ENCODE measurements at places on chromosomes 16 and 17. TPM values are rescaled to one million over a fixed set of nuclear protein-coding genes. Genes with fewer than 3 reads are reported as not detected.

RTN4RL1 gene
- 0.72 TPM for total RNA-seq

IRX6 gene
- total RNA-seq: 0.14 TPM

CCR7 gene
- total RNA-seq: 0.92 TPM

CSHL1 gene
- total RNA-seq: not detected

SEZ6L2 gene
- 64.2 TPM for total RNA-seq

PMFBP1 gene
- total RNA-seq: 3.4 TPM

SLC16A13 gene
- total RNA-seq: 7.1 TPM

GRCh38 chr16:23397464-23397863 lies 55.5 kb downstream of the COG7 start:
- H3K27ac ChIP-seq: peak overlapping the region; percentile 35
- no peaks in the 10 kb centered on the region for H3K27me3 ChIP-seq
- peaks cover 29% of the 10 kb centered on the region for H3K36me3 ChIP-seq
- DNase-seq: no peak

DNA sequence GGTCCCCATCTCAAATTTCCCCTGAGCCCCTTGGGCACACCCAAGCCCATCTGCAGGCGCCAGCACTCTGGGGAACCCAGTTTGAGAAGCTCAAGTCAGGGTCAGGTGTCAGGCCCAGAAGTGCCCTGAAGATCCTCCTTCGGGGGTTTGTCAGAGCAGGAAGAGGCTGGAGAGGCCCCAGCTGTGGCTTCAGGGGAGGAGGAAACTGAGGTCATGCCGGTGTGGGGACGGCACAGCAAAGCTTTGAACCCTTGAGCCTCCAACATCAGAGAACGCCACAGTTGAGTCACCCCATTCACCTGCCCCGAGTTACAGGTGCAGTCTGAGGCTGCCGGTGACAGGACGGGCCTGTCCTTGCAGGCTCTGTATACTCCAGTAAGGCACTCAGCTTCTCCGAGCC lies 140.2 kb upstream of the CIBAR2 start:
- H3K27me3 ChIP-seq: no peaks in the 10 kb centered on the region
- no peaks in the 10 kb centered on the region for H3K36me3 ChIP-seq
- H3K4me3 ChIP-seq: no peak overlapping the region
- H3K27ac ChIP-seq: no peak overlapping the region
- DNase-seq: no peak
- no peaks in the 10 kb centered on the region for H3K4me1 ChIP-seq

DNA sequence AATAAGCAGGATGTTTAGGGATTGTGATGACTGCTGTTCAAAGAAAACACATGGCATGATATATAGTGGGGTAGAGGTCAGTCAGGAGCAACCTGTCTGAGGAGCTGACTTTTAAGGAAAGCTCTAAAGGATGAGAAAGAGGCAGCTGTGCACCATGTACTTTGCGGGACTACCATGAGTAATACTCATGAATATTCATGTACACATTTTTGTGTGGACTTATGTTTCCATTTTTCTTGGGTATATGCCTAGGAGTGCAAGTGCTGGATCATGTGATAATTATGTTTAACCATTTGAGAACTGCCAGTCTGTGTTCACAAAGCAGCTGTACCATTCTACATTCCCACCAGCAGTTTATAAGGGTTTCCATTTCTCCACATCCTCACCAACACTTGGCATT lies 35.8 kb downstream of the BEAN1 start:
- no peak overlapping the region for H3K27ac ChIP-seq
- no peak for DNase-seq
- H3K36me3 ChIP-seq: no peaks in the 10 kb centered on the region
- H3K27me3 ChIP-seq: peaks cover 7% of the 10 kb centered on the region
- H3K4me3 ChIP-seq: no peak overlapping the region
- peaks cover 18% of the 10 kb centered on the region for H3K4me1 ChIP-seq

- no peak for DNase-seq
- no peaks in the 10 kb centered on the region for H3K36me3 ChIP-seq
- H3K27ac ChIP-seq: peak within 1 kb of the TSS; percentile 81
- H3K4me1 ChIP-seq: peaks cover 42% of the 10 kb centered on the region
- H3K27me3 ChIP-seq: peaks cover 100% of the 10 kb centered on the region
Observed at GRCh38 chr17:48728232-48729231, at the start of gene HOXB13. HOXB13 (minus strand) TSS chr17:48728750; CDS start chr17:48728593, 157 bp downstream.

- DNase-seq: peak; percentile 38
- H3K4me1 ChIP-seq: peaks cover 6% of the 10 kb centered on the region
- no peak overlapping the region for H3K27ac ChIP-seq
- H3K36me3 ChIP-seq: 0 out of 2 replicates have a peak, but pooled peaks cover 5% of the 10 kb centered on the region
- H3K27me3 ChIP-seq: peaks cover 8% of the 10 kb centered on the region
Observed at GRCh38 chr16:72149676-72150464, 22.1 kb downstream of the PMFBP1 start.

DNA sequence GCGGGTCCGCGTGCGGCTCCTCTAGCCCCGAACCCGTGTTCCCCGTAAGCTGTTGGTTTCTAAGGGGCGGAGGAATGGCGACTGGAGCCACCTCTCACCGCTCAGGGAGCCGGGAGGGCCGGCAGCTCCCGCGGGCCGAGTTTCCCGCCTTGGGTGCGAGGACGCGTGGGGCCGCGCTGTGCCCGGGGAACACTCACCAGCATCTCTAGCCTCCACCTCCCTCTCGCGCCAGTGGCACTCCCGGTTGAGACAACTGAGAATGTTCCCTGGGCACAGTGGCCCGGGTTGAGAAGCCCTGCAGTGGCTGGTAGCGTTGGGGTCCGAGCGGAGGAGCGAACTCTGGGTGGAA lies 560 bp downstream of the TELO2 start:
- no peak overlapping the region for H3K27ac ChIP-seq
- peaks cover 6% of the 10 kb centered on the region for H3K36me3 ChIP-seq
- no peaks in the 10 kb centered on the region for H3K27me3 ChIP-seq
- peak overlapping the region; percentile 92 for H3K4me3 ChIP-seq
- H3K4me1 ChIP-seq: peaks cover 10% of the 10 kb centered on the region
- peak; percentile 39 for DNase-seq

- no peak overlapping the region for H3K27ac ChIP-seq
- H3K4me3 ChIP-seq: no peak overlapping the region
- DNase-seq: no peak
- H3K4me1 ChIP-seq: peaks cover 22% of the 10 kb centered on the region
Observed at GRCh38 chr16:54812229-54812628, 118.4 kb upstream of the IRX5 start.

DNA sequence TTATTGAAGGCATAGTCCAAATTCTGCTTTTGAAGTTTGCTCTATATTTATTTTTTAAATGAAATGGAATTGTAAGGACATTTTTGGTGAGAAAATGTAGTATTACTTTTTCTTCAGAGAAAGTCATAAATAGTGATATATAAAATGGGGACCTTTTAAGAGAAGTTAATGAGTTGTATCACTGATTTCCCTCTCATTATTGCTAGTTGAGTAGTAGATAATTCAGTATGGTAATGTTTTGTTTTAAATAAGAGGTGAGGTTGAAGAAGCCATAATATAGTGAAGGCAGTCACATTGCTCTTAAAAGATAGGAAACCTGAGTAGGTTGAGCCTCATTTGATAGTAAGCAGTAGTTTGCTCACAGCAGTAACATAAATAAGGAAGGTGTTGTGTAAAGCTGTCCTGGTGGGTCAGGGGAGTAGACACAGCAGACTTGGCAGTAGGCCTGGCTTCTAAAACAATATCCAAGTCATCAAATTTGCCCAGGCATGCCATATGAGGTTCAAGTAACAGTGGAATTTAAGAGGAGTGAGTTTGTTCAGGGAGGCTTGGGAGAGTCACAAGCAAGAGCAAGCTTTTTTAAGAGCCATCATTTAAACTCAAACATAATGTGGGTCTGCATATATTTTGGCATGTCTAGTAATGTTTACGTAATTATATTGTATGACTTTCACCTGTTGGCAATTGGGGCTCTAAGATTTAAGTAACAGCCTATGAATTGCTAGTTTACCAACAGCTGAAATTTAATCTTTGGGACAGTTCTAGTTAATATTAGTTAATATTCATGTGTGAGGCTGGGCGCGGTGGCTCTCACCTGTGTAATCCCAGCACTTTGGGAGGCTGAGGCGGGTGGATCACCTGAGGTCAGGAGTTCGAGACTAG lies 6.5 kb downstream of the NFATC3 start:
- peaks cover 44% of the 10 kb centered on the region for H3K4me1 ChIP-seq
- H3K4me3 ChIP-seq: no peak overlapping the region

DNA sequence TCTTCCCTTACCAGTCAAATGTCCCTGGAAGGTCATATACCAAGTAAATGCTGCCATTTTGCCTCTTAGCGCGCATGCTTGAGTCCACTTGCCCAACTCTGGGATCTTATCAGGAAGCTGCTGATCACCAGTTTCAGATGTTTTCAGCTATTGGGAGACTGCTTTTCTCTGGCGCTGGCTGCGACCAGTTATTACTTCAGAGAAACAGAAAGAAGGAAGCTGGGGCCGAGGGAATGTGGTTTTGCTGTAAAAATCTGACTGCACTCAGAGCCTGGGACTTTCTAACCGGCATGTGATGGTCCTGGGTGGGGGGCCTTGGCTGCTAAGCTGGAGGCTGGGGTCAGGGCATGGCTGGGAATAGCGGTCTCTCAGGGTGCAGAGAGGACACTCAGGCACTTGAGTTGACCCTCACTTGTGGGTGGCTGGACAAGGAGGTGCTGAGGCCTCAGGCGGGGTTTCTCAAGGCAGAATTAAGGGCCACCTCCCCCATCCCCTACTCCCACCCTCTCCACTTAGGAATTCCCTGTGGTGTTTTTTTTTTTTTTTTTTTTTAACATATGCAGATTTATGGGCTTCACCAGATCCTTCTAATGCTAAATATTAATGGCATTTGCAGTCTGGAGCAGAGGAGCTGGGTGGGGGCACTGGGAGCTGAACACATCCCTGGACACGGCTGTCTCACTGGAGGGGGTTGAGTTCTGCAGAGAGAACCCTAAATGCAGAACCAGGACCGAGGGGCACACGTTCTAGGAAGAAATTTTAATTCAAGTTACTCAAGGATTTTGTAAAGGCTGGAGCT lies 145.8 kb downstream of the CYLD start:
- no peak overlapping the region for H3K27ac ChIP-seq
- no peaks in the 10 kb centered on the region for H3K27me3 ChIP-seq
- no peaks in the 10 kb centered on the region for H3K36me3 ChIP-seq
- no peak overlapping the region for H3K4me3 ChIP-seq
- H3K4me1 ChIP-seq: peaks cover 14% of the 10 kb centered on the region

- DNase-seq: no peak
- H3K4me3 ChIP-seq: no peak overlapping the region
- H3K27me3 ChIP-seq: peaks cover 46% of the 10 kb centered on the region
- H3K4me1 ChIP-seq: peaks cover 6% of the 10 kb centered on the region
- H3K27ac ChIP-seq: peak overlapping the region; percentile 61
Observed at GRCh38 chr17:8105957-8106398, 12.3 kb downstream of the ALOXE3 start.

- H3K27me3 ChIP-seq: no peaks in the 10 kb centered on the region
- H3K36me3 ChIP-seq: peaks cover 9% of the 10 kb centered on the region
- no peak for DNase-seq
- H3K4me3 ChIP-seq: no peak overlapping the region
- peaks cover 28% of the 10 kb centered on the region for H3K4me1 ChIP-seq
Observed at GRCh38 chr17:80861892-80862291, 129.7 kb upstream of the CHMP6 start.

GRCh38 chr17:58060596-58061191 lies 22.5 kb upstream of the DYNLL2 start:
- peaks cover 3% of the 10 kb centered on the region for H3K27me3 ChIP-seq
- no peak overlapping the region for H3K4me3 ChIP-seq
- no peak for DNase-seq

- peaks cover 27% of the 10 kb centered on the region for H3K4me1 ChIP-seq
- no peak for DNase-seq
- no peaks in the 10 kb centered on the region for H3K27me3 ChIP-seq
- no peak overlapping the region for H3K4me3 ChIP-seq
Observed at GRCh38 chr17:41863074-41863848, 2.0 kb downstream of the KLHL11 start.

DNA sequence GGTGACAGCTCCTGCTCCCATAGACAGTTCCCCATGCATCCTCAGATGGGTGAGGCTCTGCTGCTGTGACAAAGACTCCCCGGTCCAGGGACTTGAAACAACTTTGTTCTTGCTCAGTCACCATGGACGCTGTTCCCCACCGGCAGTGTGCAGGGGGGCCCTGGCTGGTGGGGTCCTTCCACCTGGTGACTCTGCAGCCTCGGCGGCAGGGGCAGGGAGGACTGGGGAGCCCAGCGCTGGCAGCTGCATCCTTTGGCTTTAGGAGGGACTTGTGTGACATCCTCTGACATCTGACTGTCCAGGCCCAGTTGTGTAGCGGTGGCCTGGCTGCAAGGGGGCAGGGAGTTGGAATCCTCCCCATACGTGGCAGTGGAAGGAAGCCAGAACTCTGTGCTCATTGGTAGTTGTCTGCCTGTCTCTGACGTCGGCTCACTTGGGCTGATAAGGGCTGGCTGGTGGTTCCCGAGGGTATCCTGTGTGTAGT lies 107.3 kb downstream of the CMIP start:
- H3K36me3 ChIP-seq: no peaks in the 10 kb centered on the region
- H3K27me3 ChIP-seq: no peaks in the 10 kb centered on the region
- no peak overlapping the region for H3K4me3 ChIP-seq
- no peak overlapping the region for H3K27ac ChIP-seq
- DNase-seq: no peak
- H3K4me1 ChIP-seq: peaks cover 27% of the 10 kb centered on the region

DNA sequence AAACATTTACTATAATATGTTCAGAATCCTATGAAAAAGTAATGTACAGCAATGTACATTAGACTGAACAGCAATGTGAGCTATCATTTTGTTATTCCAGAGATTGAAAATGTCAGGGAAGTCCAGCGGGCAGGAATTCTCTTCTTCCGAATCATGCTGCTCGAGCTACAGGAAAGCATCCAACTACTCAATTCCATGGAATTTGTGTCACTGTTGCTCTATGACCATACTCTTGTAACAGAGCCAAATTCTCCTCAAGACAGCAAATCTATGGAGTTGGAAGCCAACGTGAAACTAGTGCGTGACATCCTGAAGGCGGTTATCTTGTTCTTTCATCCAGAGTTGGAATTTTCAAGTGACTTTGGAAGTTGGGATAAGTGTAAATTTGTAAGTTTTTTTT lies 24.8 kb upstream of the NSRP1 start:
- H3K27ac ChIP-seq: no peak overlapping the region
- 0 out of 2 replicates have a peak, but pooled peaks cover 3% of the 10 kb centered on the region for H3K4me1 ChIP-seq

DNA sequence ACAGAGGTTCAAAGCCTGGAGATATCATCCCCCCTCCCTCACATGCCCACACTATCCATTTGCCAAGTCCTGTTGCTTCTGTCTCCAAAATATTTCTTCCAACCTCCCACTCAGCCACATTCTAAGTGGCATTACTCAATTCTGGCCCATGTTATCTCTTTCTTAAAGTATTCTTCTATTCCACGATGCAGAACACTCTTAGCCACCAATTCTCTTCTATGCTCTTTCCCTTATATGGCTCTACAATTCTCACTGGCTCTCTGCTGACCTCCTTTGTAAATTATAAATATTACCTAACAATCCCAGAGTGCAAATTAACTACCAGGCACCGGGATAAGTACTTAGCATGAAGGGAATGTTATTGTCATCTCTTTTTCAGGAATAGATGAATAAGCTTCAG lies 82.4 kb downstream of the KCNJ2 start:
- no peaks in the 10 kb centered on the region for H3K4me1 ChIP-seq
- H3K27ac ChIP-seq: no peak overlapping the region
- no peak for DNase-seq
- peaks cover 3% of the 10 kb centered on the region for H3K36me3 ChIP-seq
- no peak overlapping the region for H3K4me3 ChIP-seq
- no peaks in the 10 kb centered on the region for H3K27me3 ChIP-seq

Data from WTC11 (cell line).